ENCODE measurements at places on chromosomes 11 and 22.

- DNase-seq = no peak
Measured at GRCh38 chr22:26735019-26735409, 77.6 kb downstream of the MIAT start.

GRCh38 chr11:46628961-46629360, 11.6 kb downstream of the ATG13 start:
- DNase-seq = no peak

- DNase-seq = no peak
Measured at GRCh38 chr11:44308923-44309477, 939 bp downstream of the ALX4 start.

GRCh38 chr22:19043121-19044085, 78.8 kb downstream of the DGCR2 start:
- DNase-seq = no peak

DNA sequence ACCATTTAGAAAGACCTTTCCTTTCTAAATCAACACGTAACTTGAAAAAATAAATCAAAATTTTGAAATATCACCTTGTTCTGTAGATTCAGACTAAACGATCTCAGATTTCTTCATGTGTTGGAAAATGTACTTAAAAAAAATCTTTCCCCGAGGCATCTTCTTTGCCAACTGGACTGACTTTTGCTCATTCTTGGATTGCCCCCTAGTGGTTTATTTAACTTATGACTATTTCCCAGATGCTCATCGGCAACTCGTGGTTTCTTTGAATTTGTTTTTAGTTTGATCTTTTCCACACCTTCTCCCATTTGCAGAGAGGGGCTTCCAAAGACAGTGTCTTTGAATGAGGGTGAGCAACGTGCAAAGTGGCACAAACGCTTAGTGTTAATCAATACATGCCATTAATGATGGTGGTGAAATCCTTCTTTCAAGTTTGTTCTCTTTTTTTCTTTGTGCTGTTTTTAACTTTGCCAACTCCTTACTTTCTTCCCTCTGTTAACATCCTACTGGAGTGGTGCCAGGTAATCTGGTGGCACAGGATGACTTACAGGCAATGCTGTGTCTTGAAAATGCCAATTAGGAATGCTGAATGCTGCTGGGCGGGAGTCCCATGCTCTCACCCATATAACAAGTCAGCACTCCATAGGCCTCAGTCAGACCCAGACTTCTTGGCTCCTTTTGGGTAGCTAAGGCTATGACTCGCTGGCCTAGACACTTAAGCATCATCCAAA, 18.3 kb downstream of the PRSS23 start:
- peak; percentile 57 for DNase-seq

GRCh38 chr22:42061041-42061440, 9.6 kb downstream of the NAGA start:
- no peak for DNase-seq

DNA sequence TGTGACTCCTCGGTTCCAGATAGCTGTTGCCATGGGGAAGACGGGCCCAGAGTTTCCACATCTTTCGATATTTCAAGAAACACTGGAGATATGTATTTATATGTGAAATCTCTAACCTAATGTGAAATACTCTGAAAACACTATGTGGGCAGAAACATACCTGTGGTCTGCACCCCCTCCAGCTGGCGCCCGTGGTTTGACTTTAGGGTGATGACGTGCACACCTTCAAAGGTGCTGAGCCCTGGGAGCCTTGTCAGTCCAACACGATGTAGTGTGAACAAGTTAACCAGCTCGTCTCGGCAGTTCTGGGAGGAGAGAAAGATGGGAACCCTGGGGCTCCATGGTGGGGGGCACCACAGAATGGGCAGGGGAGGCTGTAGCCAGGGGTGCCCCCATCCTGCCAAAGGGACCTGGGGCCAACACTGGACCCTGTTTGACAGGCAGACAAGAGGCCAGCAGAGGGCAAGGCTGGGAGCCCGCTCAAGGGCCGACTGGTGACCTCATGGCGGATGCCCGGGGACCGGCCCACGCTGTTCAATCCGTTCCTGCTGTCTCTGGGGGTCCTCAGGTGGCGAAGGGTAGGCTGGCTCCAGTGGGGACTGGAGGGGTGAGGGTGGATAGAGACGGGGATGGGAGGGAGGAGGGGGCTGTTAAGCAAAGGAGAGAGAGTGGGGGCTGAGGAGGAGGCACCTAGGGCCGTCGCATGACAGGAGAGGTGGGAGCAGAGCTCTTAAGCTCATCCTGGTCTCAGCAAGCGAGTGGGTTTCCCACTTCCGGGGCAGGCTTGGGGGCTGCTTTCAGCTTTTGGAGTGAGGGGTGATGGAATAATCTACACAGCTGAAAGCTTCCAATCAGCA, 43.8 kb downstream of the TRIOBP start:
- peak; percentile 60 for DNase-seq

- DNase-seq = no peak
Measured at GRCh38 chr22:39624501-39624821, 53.9 kb downstream of the CACNA1I start.

DNA sequence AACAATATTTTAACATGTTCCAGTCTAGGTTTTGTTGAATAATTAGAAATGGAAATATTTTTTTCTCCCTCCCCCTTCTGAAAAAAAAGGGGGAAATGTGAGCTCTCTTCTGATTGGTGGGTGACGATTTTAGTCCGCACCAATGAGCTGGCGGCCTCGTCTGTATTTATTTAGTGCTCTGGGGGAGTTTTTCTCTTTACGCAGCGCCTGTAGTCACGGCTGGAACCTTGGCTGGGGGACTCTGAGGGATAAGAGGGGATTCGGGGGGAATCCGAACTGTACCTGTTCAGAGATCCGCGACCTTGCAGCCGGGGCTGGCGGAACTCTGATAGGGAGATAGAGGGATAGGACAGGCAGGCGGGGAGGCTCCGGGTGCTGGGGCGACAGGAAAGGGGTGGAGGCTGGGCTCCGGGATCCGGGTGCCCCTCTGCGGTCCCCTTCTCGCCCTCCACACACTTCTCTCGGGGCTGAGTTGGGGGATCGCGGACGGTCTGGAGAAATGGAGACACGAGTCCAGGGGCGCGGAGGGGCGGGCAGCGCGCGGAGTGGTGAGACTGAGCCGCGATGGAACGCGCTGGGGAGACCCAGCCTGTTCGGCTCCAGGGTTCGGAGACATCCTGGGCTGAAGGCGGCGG, 99.7 kb upstream of the HSD17B12 start:
- DNase-seq = no peak

DNA sequence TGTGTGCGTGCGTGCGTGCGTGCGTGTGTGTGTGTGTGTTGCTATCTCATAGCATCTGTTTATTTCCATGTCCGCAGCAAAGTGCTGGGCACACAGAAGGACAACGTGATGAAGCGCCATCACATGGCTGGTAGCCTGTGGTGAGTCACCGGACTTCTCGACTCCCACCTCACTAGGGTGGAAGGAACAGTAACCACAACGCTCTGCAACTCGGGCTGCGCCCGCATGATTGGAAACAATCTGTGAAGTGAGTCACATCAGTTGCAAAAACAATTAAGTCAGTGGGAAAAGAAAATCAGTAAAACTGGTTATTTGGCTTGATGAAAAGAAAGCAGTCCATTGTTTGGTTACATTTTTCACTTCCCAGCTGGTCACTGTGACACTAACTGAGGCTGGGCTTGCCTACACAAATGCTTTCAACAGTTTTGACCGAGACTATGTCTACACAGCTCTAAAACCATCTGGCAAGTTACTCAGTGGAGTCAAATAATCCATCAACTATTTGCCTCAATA, 437.3 kb upstream of the CADM1 start:
- DNase-seq = peak; percentile 21

GRCh38 chr11:86261328-86261727, 16.8 kb downstream of the EED start:
- no peak for DNase-seq
